ENCODE measurements at places on chromosomes 11 and 22. TPM values are rescaled to one million over a fixed set of nuclear protein-coding genes. Genes with fewer than 3 reads are reported as not detected.

DNA sequence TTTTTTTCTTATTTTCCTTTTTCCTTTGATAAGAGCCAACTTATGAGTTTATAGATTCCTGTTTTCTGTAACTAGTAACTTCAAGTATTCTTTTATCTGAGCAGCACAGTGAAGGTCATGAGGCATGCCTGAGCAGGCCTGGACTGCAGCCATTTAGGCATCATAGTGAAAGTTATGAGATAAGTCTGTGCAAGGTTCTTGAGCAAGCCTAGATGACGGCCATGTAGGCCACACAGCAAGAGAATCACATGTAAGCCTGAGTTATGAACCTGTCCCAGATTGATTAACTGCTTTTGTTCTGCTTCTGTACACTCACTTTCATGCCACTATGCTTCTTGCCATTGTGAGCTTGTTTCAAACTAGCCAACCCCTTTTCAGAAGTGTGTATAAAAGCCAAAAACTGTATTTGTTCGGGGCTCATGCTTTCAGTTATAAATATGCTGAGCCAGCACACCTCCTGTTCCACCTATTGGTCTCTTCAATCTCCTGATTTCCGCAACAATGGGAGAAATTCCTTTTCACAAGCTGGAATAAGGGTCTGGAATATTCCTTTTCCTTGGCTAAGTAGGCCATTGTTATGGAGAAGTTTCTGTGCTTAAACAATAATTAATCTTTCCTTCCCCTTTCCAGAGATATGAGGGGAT is 745.7 kb downstream of the FAM181B start:
- DNase-seq, result no peak

DNA sequence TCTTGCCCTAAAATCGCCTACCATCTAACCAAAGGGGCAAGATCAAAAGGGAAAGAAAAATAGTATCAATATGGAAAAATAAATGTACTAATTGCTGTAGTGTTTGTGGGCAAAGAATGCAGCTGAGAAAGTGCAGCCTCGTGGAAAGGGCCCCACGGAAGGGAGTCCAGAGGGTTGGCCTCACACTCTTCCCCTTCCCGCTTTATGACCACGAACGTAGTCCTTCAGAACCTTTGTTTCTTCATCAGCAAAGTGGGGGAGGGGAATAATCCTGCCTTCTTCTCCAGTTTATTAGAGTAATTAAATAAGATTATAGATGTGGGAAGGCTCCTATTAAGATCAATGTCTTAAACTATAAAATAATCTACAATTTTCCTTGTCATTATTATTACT is 41.0 kb downstream of the FLI1 start:
- DNase-seq, result no peak

DNA sequence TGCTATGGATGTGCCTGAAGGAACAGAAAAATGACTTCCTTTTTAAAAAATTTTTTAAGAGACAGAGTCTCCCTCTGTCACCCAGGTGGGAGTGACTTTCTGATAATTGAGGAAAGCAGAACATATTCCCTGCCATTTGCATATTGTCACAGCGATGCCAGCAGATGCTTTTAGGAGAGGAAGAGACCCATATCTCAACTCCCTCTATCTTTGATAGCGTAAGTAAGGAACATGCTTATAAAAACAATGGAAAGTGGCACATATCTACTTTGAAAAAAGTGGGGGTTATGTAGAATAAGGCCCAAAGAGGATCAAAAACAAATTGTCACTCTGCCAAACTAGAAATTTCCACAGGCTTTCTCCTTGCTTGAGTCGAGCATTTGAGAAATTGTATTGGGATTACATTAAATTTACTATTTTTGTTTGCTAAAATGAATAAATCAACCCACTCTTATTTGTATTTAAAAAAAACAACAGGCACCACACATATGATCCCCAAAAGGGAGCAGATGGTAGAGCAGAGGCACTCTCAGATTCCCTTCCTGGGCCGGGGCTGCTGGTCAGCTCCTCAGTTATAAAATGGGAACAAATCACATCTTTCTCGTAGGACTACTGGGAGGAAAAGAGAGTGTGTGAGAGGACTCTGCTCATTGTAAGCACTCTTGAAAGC is 68.8 kb upstream of the TSPAN18 start:
- DNase-seq, result no peak

DNA sequence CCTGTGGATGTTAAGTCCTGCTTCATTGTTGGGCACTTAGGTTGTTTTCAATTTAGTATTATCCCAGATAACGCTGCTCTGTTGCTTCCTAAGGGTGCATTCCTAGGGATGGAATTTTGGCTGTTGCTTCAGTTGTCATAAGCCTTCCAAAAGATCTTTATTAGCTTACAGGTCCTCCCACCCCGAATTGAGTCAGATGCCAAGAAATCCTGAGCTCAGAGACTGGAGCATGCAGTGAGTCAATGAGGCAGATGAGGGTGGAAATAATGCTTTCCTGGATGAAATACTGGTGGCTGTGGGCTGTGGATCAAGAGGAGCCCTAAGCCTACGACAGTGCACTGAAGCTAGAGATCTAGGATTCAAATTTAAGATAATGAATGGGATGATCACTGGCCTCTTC is 10.7 kb upstream of the IL18BP start:
- no peak for DNase-seq

Gene RAB3IL1
- total RNA-seq, result 20.8 TPM

Data from thoracic aorta (tissue), 2 donors.